NCI-H82 (cell line): ENCODE measurements at places on chromosomes 13 and 19.

- no peak for DNase-seq
These were observed 815.9 kb upstream of the KLHL1 start for GRCh38 chr13:70923863-70924752.

DNA sequence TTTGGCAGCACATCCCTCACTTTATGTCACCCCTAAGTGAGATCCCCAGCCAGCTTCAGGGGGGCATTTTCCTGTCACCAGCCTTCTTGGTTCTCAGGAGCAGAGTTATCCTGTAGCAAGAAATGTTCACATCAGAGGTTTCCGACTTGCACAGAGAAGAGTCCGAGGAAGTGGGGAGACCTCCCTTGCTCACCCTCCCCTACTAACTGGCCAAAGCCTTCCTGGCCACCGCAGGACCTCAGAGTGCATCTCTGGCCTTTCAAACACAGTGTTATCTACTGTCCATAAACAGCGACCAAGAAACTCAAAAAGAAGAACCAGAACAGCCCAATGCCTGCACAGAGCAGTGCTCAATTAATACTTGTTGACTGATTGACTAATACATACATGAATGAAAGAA is 134.4 kb downstream of the USP12 start:
- no peak for DNase-seq

DNA sequence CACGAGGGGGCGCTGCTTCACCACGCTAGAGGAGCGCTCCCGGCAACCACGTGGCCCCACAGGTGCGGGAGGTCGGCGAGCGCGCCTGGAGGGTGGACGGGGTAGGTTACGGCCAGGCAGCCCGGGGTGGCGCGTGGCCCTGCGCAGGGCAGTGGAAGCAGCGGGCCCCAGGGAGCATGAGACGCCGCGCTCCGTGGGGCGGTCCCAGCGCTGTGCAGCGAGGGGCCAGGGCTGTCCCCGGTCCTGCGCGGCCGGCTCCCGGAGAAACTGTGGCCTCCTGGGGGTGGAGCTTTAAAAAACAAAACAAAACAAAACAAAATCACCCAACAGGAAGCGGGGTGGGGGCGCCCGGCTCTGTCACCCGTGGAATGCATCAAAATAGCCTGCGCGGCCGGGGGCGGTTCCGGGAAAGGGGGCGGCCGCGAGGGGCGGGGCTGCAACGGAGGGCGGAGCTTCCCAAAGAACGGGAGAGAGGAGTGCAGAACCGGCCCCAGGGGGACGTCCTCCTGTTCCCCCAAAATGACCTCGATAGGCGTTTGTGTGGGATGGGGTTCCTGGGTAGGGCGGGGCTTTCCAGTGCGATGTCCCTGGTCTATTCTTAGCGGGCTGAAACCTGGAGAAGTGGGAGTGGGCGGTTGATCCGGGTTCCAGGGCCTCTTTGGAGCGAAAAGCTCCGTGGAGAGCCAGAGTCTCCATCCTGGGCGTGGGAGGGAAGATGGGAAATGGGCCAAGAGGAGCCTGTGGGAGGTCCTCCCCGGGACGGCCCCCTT is 27.3 kb downstream of the NUMBL start:
- DNase-seq, result peak; percentile 93

- no peak for DNase-seq
These were observed 575.8 kb downstream of the DACH1 start for GRCh38 chr13:71290963-71291841.

- no peak for DNase-seq
These were observed 53.0 kb downstream of the NLRP12 start for GRCh38 chr19:53771144-53771543.

DNA sequence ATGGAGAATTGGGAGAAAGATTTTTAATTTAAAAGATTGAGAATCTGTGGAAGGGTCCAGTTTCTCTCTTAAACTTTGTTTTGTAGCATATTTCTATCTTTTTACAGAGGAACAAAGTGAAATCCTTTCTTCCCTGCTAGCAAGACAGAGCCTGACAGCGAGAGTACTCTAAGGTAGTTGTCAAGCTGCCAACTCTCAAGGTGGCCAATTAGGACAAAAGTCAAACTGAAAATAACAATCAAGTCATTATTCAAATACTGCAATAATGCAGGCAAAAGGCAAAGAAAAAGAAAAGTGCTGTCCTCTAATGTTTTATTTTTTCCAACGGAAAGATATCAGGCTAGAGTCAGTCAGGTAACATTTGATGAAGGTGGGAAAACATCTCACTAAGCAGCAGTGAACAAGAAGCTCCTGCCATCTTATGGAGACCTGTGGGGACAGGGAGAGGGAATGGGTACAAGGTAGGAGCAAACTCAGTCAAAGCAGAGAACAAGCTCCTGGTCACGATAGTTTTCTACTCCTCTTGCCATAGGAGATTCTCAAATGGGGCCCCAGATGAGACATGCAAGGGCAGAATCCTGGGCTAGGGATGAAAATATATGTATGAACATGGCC is 801.9 kb upstream of the SLITRK1 start:
- no peak for DNase-seq

DNA sequence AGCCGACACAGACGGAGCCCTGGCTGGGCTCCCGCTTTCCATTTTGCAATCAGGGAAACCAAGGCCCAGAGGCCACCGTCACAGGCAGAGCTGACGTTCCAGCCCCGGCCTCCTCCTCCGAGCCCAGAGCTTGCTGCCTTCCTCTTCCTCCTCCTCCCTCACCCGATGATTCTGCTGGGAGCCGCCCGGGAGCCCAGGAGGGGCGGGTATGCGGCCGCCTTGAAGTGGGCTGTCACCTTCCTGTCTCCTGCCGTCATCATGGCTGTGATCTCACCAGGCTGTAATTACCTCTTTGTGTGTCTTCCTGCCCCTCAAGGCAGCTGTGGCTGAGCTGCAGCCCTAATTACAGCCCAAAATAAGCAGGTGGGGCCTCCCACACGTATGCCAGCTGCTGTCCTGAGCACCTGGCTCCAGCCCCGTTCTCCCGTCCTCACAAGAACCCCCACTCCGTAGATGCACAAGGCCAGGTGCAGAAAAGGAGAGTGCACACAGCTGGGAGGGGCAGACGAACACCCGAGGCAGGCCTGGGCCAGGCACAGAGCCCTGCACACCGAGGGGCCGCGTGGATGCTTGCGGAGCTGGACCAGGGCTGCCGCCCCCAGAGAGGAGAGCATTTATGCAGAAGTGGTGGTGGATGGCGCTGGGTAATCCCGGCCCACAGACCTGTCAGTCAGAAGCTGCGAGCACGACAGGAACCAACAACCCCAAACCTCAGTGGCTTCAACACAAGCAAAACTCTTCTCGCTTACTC is 4.0 kb downstream of the TPGS1 start:
- DNase-seq, result no peak
